SJSA1 (cell line): ENCODE measurements at places on chromosomes 11 and 22. TPM values are rescaled to one million over a fixed set of nuclear protein-coding genes. Genes with fewer than 3 reads are reported as not detected.
A peak's percentile ranks its signal among the peaks of the same experiment; 100 is the strongest.

ZFP91 gene
- 68.1 and 83.8 TPM in 2 replicates for total RNA-seq

DNA sequence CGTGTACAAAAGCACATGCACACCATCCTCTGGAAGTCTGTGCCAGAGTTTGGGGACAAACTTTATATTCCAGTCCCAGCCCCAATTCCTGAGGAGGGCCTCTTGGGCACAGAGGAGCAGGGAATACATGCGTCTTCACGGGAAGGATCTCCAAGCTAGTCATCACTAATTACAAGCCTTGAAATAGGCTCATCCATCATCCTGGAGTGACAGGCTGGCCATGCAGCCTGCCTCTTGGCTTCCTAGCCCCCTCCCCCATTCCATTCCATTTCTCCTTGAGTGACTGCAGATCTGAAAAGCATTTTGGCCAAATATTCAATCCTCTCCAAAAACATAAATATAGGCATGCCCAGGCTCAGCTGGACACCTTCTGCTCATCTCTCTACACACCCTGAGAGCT is 24.8 kb downstream of the SERPING1 start:
- no peak for DNase-seq

DLG2 gene
- 0.13 TPM in 1 of 2 replicates, not detected in the other for total RNA-seq

GRCh38 chr11:62706850-62707247 is 375 bp downstream of the BSCL2 start:
- DNase-seq: no peak

DNA sequence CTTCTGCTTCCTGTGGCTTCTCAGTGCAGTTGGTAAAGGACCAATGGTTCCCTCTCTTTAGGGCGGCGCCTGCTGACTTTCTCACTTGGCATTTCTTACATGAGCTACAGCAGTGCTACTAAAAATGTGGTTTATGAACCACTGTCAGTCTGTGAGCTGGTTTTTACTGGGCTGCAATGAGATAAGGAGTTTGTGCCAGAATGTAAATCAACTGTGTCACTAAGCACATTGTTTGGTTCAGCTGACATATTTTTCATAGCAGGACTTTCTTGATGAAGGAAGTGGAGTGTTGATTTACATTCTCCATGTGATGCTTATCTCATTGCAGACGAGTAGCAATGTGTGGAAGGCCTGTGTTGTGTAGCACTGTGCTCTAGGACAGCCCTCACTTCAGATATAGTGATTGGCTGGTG is 463.3 kb downstream of the SOX6 start:
- DNase-seq: peak; percentile 84

DNA sequence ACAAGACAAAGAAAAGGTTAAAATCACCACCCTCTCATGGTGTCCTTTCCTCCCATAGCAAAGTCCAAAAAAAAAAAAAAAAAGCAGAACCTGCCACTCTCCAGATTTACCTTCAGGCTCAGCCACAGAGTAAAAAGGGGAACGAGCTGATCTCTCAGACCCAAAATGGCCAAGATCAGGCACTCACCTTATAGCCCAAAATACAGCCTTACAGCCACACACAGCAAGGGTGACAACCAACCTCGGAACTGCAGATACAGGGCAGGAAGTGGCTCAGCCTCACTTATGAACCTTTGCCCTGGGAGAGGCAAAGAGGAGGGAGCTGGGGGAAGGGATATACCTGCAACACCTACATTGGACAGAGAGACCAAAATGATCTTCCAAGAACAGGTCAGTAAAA is 4.5 kb downstream of the FHIP1B start:
- DNase-seq: no peak

DNA sequence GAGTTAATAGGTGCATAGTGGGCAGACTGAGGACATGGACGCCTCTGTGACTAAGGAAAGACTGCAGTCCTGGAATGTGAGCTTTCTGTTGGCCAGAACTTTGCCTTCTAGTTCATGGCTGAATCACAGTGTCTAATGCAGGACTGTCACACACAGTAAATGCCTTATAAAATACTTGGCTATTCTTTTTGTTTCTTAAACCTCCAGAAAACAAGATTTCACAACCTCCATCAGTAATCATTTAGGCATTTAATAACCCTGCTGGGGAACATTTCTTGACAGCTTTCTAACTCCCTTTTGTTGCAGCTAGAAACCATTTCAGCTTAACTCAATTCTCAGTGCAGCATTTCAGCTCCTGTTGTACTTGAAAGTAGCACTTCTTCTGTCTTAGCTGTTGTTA is 335.8 kb upstream of the DDI1 start:
- no peak for DNase-seq

DNA sequence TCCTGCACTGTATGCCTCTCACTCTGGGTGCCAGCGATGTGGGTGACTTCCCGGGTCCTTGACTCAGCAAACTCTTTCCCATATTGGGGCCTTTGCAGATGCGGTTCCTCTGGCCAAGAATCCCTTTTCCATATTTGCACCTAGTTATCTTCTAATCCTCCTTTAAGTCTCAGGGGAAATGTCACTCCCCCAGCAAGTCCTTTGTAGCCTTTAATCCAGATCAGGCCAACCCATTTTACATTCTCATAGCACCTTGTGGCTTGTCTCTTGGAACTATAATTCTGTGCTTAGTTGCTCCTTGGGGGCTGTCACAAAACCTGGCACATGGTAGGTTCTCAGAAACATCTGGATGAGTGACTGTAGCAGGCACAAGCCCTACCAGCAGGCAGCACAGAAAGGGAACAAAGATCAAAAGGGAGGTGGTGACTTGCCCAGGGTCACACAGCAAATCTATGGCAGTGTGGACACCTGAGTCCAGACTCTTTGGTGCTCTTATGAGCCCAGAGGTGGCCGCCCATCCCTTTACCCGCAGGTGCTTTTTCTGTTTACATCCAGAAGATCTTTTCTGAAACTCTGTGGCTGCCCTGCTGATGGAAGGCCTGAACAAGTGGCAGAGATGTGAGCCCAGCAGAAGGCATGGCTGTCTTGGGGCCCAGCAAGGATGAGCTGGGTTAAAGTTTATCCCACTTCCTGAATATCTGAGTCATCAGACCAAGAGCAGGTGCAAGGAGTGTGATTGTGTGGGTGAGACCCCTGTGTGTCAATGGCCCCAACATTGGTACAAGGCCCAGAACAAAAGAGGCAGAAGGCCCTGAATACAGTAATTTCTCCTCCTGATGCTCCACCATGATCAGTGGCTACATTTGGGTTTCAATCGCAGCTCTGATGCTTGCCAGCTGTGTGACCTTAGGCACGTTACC is 78.6 kb upstream of the GRK3 start:
- DNase-seq: no peak

NCAM1 gene
- total RNA-seq: 23.7 and 33.0 TPM in 2 replicates

- DNase-seq: no peak
These were observed 84.8 kb downstream of the KCNQ1 start for GRCh38 chr11:2529636-2530035.

GRCh38 chr11:59818572-59818971 is 8.0 kb upstream of the MRPL16 start:
- no peak for DNase-seq

POU2AF2 gene
- not detected in 2 replicates for total RNA-seq

- no peak for DNase-seq
These were observed 139.3 kb downstream of the CADM1 start for GRCh38 chr11:115364896-115365295.

- no peak for DNase-seq
These were observed 35.7 kb downstream of the TRIM29 start for GRCh38 chr11:120102050-120102863.

NTM gene
- 0.34 TPM in 1 of 2 replicates, not detected in the other for total RNA-seq

DNA sequence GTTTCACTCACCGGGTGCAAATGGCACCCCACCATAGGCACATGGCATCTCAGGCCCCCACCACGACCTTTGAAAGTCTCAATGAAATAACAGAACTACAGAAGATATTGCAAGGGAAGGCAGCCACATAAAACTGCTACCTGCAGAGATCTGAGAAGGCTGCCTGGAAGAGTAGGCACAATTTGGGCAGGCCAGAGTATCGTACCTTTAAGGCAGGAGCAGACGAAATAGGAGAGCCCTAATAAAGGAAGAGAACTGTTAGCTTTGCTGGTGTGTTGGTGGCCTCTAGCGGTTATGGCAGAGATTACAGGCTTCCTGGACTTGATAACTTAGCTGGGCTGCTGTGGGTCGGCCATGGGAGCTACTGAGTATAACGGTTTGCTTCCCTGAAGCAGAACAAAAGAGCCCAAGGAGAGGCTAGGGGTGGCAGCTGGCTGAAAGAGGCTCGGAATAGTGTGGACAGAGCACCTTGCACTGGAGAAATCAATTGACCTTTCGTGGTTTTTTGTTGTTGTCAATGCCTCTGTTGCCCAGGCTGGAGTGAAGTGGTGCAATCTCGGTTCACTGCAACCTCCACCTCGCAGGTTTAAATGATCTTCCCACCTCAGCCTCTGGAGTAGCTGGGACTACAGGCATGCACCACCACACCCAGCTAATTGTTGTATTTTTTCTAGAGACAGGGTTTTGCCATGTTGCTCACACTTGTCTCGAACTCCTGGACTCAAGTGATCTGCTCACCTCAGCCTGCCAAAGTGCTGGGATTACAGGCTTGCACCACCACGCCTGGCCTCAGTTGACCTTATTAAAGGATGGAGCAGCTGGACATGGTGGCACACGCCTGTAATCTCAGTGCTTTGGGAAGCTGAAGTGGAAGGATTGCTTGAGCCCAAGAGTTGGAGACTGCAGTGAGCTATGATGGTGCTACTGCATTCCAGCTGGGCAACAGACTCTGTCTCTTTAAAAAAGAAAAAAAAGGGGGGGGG is 4.8 kb downstream of the SDF2L1 start:
- DNase-seq: peak; percentile 77
